ENCODE measurements at places on chromosomes 4 and X.

DNA sequence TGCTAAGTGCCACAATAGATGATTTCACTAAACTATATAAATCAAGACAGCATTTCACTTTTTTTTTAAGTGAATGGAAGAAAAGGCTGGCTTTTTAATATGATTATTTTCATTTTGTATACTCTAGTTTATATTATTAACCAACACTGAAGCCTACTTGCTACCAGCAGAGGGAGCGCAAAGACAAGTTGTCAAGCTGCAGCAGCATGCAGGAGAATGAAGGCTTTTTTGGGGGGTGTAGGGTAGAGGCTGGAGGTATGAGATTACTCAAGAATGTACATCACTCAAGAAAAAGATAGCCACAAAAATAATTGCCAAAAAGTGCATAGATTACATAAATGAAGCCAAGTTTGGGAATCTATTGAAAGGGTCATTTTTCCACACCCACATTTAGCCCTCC is 519.5 kb downstream of the FGF13 start:
- DNase-seq: no peak

GRCh38 chr4:15665753-15666365 is 10.7 kb upstream of the FBXL5 start:
- DNase-seq: no peak

DNA sequence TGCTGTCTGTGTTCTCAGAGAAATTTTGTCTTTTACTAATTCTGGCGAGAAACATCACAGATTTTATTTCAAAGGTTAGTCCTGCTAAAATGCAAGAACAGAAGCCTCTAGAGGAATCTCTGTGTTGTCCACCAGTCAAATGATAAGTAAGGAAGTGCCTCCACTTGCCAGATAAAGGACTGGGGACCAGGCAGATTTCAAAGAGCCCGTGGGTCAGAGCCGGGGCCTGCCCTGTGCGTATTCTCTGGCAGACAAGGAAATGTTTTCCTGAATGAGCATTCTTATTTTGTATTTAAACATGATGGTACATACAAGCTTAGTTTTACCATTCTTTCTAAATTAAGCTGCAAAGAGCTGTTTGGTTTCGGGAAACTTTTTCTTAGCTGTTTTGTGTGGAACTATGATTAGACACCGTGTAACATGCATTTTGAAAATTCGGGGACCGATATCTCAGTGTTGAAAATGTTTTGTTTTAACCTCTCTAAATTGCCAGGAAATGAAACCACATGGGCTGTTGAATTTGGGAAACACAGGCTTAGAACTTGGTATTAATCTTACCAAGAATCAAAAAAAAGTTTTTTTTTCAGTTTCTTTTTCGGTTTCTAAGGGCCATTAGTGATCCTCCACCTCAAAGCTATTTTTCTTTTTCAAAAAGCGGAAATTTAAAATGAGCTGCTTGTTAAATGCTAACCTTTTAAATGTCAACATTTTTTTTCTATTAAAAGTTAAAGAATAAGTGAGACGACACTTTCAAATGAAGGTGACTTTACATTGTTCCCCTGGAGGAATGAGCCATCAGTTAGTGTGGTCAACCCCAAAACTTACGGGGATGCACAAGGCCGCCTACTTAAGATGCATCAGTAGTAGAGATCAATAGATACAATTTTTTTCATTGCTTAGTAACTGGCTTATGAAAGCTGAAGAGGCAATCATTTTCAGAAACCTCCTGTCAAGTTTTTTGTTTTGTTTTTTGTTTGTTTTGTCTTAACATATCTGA is 89.6 kb upstream of the MTM1 start:
- no peak for DNase-seq

- no peak for DNase-seq
Observed at GRCh38 chr4:6658209-6658595, 17.7 kb downstream of the MRFAP1 start.

- no peak for DNase-seq
Observed at GRCh38 chr4:155807021-155807420, 48.2 kb downstream of the GUCY1B1 start.

DNA sequence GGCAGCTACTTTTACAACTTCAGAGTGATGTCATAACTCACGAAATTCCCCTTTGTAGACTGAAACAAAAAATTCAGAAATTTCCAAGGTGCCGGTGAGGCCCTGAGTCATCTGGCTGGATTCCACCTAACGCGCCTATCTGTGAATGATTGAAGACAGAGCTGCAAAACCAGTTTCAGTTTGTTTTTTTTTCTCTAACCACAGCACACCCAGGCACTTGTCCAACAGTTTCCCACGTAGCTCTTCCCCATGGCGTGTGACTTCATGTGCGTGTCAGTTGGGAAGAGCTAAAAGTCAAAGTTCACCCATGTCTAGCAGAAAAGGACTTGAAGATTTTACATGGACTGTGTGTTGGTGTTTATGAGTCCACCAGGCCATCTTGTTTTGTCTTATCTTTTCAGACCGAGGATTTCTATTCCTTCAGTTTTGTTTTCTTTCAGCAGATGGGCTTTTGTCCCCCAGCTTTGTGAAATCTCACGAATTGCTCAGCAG is 16.4 kb downstream of the TCEANC start:
- no peak for DNase-seq

GRCh38 chr4:67465032-67465762 is 80.1 kb downstream of the CENPC start:
- DNase-seq: no peak

GRCh38 chr4:2250357-2251072 is 8.6 kb upstream of the HAUS3 start:
- no peak for DNase-seq

GRCh38 chr4:5125321-5125720 is 74.0 kb downstream of the STK32B start:
- DNase-seq: no peak

GRCh38 chr4:40577588-40578253 is 51.9 kb downstream of the RBM47 start:
- no peak for DNase-seq

DNA sequence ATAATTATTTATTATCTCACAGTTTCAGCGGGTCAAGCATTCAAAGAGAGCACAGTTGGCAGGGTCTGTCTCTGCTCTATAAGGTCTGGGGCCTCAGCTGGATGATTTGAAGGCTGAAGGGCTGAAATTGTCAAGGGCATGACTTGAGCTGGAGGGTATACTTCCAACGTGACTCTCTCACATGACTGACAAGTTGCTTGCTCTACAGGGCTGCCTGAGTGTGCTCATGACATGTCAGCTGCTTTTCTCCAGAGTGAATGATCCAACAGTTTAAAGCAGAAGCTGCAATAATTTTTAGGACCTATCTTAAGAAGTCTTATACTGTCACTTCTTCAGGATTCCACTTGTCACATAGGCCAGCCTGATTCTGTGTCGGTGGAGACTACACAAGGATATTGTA is 51.2 kb downstream of the TIGD2 start:
- DNase-seq: no peak

- no peak for DNase-seq
Observed at GRCh38 chr4:54067166-54067565, 2.8 kb upstream of the CHIC2 start.

GRCh38 chr4:42397635-42398170 is 415 bp downstream of the SHISA3 start:
- no peak for DNase-seq

DNA sequence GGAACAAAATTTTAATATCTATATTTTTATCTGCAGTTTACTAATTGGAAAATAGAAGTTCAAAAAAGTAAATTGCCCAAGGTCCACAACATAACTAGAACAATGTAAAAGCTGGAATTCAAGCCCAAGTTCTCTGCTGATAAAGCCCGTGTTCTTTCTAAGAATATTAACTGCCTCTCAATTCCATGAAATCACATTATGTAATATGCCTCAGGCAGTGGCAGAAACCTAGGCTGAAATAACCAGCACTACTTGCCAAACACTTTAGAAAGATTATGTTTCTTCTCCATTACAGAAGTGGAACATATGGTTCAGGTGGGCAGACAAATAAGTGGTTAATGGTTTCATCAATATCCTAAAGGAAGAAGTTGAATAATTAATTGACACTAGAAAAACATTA is 56.7 kb upstream of the ADGRL3 start:
- no peak for DNase-seq

- no peak for DNase-seq
Observed at GRCh38 chrX:84248226-84248625, 60.2 kb upstream of the RPS6KA6 start.

- DNase-seq: no peak
Observed at GRCh38 chr4:108247387-108248049, 78.8 kb upstream of the LEF1 start.

GRCh38 chr4:123348946-123349345 is 47.6 kb upstream of the SPRY1 start:
- no peak for DNase-seq

DNA sequence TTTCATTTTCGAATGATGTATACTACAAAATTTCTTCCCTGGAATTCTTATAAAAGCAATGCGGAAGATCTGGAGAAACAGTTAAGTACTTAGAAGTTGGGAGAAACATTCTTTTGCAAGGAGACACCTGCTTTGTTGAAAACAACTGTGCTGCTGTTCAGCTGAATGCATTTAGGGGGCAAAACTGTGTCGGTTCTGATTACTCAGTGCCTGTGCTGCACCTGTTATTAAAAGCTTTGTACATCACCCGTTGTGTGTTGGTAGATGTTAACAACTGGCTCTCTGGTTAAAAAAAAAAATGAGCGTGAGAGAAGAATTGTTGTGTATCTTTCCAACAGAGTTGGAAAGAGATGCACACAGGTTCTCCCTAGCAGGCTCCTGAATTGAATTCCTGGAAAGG is 184.1 kb upstream of the HHIP start:
- DNase-seq: no peak

- no peak for DNase-seq
Observed at GRCh38 chr4:23736466-23736865, 153.4 kb downstream of the PPARGC1A start.

GRCh38 chr4:41369680-41370079 is 113.0 kb downstream of the UCHL1 start:
- DNase-seq: no peak

DNA sequence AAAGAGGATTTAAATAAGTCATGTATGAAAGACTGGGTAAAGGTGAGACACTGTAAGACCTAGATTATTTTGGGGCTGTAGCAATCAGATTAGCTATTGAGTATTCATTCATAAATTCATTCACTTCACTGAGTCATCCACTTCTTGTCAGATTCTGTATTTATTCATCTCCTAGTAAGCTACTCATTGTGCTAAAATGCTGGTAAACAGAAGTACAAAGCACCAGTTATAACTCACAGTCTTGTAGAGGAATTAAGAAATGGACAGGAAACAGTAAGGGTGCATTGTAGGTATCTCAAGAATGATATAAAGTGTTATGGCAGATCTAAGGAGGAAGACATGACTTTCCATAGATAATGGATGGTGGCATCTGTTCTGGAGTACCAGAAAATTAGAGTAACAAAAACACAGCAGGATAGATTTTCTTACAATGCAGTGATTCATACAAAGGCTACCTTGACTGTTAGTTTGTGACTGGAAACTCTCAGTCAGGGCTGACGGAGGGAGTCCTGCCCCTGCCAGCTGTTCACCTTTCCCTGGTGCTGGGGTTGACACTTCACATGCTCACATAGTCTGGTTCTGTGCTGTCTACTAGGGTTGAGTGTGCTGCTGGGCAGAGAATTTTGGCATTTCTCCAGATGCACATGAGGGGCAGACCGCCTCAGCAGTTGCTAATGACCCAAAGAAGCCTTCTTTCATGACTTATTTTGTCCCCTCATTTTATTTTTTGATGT is 26.5 kb upstream of the HAND2 start:
- no peak for DNase-seq

GRCh38 chrX:148412006-148412405 is 88.4 kb upstream of the AFF2 start:
- DNase-seq: no peak

GRCh38 chr4:118834960-118835569 is 861 bp downstream of the SEC24D start:
- DNase-seq: peak; percentile 19

DNA sequence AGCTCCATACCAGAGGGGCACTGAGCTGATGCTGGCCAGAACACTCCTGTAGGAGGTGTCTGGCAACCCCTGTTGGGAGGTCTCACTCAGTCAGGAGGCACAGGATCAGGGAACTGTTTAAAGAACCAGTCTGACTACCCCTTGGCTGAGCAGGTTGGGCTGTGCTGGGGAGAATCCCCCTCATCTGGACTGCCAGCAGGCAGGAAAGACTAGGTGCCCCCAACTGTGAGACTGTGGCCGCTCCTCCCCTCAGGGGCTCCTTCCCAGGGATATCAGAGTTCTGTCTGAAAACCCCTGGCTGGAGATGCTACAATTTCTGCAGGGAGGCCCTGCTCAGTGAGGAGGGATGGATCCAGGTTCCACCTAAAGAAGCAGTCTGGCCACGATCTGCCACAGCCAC is 245.3 kb downstream of the MAPK10 start:
- DNase-seq: no peak

GRCh38 chr4:80237992-80238391 is 28.5 kb upstream of the FGF5 start:
- DNase-seq: no peak

DNA sequence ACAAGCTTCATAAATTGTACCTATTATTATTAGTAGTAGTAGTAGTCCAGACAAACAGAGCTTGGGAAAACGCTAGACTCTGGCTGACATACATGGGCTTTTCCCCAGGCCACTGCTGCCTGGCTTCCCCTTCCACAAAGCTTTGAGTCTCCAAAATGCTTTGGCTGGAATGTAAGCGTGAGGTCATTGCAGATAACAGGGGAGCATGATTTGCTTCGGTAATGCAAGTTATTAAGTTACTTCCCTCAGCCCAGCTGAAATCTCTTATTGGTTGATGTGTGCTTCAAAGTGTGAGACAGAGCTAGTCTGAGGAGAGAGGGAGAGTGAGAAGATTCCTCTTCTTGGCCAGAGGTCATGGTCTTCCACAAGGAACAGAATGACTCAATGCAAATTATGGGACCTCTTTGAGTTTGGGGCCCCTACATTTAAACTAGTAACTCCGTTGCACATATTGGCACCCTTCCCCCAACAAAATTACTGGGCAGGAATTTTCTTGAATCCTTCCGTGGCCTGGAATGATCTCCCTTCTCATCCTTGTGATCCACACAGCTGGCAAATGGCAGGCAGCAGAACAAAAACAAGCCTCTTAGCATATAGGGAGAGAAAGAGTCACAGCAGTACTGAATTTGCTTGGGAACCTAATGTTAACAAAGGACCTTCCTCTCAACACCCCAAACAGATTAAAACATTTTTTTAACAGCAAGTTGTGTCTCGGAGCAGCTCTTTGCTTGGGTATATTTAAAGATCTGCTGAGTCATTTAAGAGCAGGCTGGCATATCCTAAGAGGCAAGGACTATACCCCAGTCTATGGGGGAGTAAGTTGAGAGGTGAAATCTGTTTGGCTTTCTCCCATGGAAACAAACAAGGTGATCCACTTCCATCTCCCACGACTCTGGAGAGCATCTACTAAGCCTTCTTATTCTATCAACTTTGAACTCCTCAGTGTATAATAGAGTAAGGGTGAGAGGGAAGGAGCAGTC is 19.9 kb downstream of the AR start:
- no peak for DNase-seq

GRCh38 chr4:184461711-184462441 is 12.5 kb downstream of the IRF2 start:
- no peak for DNase-seq

- no peak for DNase-seq
Observed at GRCh38 chr4:11494232-11494631, 65.5 kb upstream of the HS3ST1 start.

- DNase-seq: no peak
Observed at GRCh38 chr4:77615153-77615552, 9.5 kb downstream of the CXCL13 start.

- DNase-seq: no peak
Observed at GRCh38 chr4:112127803-112128202, 17.5 kb upstream of the FAM241A start.
